Forelimb muscle (tissue), 1 donor: ENCODE measurements at places on chromosomes 11 and 22. TPM values are rescaled to one million over a fixed set of nuclear protein-coding genes. Genes with fewer than 3 reads are reported as not detected.

- no peak for DNase-seq
Observed at GRCh38 chr11:58994171-58994570, 54.9 kb downstream of the GLYATL1 start.

Gene ZP1
- not detected for polyA plus RNA-seq

DNA sequence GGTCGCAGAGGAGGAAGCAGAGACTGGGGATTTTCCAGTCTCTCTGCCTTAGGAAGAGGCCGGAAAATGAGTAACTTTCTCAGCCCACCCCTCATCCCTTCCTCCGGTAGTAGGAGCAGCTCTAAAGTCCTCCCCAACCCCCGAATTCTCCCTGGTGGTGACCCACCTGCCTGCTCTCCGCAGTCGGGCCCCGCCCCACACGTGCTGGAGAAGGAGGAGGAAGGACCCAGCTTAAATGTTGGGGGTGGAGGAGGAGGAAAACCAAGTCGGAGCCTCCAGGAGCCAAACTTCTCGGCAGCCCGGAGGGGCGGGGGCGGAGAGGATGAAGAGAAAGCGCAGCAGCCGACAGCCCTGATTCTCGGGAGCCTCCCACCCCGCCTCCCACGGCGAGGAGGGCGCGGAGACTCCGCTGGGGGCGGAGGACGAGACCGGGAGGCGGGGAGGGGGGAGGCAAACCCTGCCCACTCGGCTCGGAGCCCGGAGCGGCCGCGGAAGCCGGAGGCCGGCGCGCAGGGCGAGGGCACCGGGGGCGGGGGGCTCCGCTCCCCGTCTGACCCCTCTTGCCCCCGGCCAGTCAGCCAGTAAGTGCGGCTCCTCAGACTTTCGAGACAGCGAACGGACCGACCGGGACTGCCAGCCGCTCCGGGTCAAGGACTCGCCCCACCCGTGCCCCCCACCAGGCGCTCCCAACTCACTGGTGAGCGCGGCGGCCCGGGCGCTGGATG lies at the start of gene TPBGL:
Gene TPBGL, plus strand, starts transcription at position 464 of the 725 bp plus-strand sequence. CDS start 276 bp downstream, outside the sequence.
- no peak for DNase-seq

- no peak for DNase-seq
Observed at GRCh38 chr22:45968003-45968650, 8.8 kb downstream of the WNT7B start.
